ENCODE measurements at places on chromosomes 1 and 21. TPM values are rescaled to one million over a fixed set of nuclear protein-coding genes. Genes with fewer than 3 reads are reported as not detected.

Gene ISG20L2
- 19.4 TPM for total RNA-seq

Gene PGBD5
- 6.6 TPM for total RNA-seq

Gene NDUFS2
- total RNA-seq, result 76.5 TPM

Gene SHE
- 30.5 TPM for total RNA-seq

- peak; percentile 45 for DNase-seq
Observed at GRCh38 chr1:33363470-33363861, 42.6 kb upstream of the A3GALT2 start.

Gene ATP1A4
- total RNA-seq, result 1.2 TPM

Gene PBXIP1
- total RNA-seq, result 71.1 TPM

DNA sequence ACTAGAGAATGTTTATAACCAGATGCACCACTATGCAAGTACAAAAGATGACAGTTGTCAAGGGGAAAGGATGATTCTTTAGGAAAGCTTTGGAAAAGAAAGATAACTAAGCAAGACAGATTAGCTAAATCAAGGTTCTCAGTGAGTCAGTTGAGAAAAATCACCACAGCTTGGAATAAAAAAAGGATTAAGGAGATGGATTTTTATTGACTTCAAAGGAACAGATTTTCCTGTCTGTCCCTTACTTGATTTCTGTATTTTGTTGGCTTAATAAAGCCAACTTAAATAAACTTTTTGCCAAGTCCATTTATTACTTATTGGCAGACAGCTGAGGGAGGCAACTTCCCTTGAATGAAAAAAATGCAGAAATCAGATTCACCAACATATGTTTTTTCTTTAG, 93.9 kb downstream of the NR5A2 start:
- DNase-seq, result no peak

DNA sequence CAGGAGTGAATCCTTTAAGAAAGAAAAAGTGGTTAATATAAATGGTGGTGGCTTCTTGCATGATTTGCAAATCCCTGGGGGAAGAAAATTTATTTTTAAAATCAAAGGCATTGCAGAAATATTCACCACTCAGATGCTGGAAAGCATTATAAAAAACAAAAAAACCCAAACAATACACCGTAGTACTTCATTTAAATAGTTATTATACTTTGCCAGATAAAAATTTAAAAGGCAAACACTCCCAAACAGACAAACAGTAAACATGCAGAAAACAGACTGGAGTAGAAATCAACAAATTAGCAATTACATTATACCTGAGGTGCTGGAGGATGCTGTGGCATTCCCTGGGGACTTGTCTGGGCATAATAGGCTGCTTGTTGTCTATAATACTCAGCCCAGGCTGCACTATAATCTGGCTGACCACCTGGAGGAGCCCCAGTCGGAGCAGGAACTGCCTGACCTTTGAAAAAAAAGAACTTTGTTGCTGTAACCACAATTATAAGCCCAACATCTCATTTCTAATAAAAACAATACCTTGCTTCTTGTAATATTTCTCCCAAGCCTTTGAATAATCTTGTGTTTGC, 29.9 kb downstream of the FUBP1 start:
- DNase-seq, result no peak

GRCh38 chr1:219651993-219652392, 39.1 kb upstream of the ZC3H11B start:
- no peak for DNase-seq

Gene CELF3
- total RNA-seq, result 0.36 TPM
